Hematopoietic multipotent progenitor cell treated with erythropoietin and hydrocortisone succinate and interleukin-3 and kit ligand, for 8 days (in vitro differentiated cells): ENCODE measurements at places on chromosomes 16 and 17.

- peak; percentile 48 for DNase-seq
Observed at GRCh38 chr16:84686707-84687298, 13.0 kb upstream of the USP10 start.

GRCh38 chr17:7440834-7441195 is 1.5 kb downstream of the FGF11 start:
- DNase-seq: no peak

- DNase-seq: no peak
Observed at GRCh38 chr17:72111336-72111923, 9.4 kb upstream of the SOX9 start.

- no peak for DNase-seq
Observed at GRCh38 chr17:78307887-78308638, 51.8 kb downstream of the SOCS3 start.

DNA sequence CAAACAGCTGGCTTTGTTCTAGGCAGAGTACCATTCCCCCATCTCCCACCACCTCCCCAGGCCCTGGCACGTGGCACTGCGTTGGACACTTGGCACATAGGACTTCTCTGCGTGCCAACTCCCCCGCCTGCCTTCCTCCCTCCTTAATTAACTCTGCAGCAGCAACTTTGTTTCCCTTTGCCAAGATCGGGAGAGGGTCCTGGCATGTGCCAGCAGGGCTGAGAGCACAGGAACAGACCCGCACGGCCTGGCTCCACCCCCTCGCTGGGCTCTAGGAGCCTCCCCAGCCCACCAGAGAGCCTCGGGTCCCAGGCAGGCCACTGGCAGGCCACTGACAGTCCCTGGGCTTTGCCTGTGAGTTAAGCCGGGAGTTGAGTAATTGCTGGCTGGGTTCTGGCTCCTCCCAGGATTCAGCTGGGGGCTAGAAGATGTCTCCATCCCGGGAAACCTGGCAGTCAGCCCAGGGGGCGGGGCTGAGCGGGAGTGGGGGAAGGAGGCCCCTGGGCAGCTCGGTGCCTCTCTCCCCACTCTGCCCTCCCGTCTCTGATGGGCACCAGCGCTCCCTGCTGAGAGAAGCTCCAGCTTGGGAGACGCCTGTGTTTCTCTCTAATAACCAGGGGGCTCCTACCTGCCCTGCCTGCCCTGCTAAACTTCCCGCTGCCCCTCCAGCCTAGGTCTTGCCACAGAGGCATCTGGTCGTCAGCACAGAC is 224.0 kb upstream of the TNRC6C start:
- peak; percentile 26 for DNase-seq

- peak; percentile 41 for DNase-seq
Observed at GRCh38 chr16:87391324-87391949, 699 bp upstream of the MAP1LC3B start.

GRCh38 chr17:39193346-39193745 is 4.1 kb downstream of the CACNB1 start:
- DNase-seq: no peak

DNA sequence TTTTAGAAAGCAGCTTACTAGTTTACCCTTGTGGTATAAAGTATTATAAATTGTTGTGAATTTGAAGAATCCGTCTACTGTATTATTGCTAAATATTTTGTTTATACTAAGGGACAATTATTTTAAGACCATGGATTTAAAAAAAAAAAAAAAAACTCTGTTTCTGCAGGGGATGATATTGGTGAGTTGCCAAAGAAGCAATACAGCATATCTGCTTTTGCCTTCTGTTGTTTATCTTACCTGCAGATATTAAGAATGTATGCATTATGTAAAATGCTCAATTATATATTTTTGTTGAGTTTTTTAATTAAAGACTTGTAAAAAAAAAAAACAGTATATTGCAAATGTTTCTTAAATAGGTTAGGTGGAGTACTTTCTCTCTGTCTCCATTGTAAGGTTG is 19.4 kb downstream of the WSB1 start:
- DNase-seq: peak; percentile 66
